ENCODE measurements at places on chromosomes 3 and 15.
A peak's percentile ranks its signal among the peaks of the same experiment; 100 is the strongest.

- no peak for DNase-seq
These were observed 29.2 kb downstream of the ILDR1 start for GRCh38 chr3:121992601-121993560.

- no peak for DNase-seq
These were observed 482.6 kb downstream of the PLOD2 start for GRCh38 chr3:145678401-145678800.

- DNase-seq = peak; percentile 43
These were observed 9.8 kb downstream of the RAB27A start for GRCh38 chr15:55279746-55280351.

- DNase-seq = no peak
These were observed 8.3 kb upstream of the TM4SF4 start for GRCh38 chr3:149466192-149466591.

DNA sequence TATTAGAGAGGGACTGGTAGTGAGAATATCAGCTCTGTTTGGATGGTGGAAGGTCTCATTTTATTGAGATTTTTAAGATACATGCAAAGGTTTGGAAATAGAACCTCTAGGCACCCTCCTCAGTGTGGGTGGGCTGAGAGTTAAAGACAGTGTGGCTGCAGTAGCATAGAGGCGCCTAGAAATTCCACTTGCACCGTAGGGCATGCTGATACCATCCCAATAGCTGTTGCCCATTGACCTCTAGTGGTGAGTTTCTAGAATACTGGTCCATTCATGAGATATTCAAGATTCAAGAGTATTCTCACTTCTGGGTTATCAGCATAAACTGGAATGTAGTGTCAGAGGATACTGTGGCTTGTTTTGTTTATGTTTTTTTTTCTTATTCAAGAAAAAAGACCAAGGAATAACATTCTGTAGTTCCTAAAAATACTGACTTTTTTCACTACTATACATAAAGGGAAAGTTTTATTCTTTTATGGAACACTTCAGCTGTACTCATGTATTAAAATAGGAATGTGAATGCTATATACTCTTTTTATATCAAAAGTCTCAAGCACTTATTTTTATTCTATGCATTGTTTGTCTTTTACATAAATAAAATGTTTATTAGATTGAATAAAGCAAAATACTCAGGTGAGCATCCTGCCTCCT is 87.2 kb downstream of the TGFBR2 start:
- DNase-seq = peak; percentile 37

- no peak for DNase-seq
These were observed 4.5 kb downstream of the RAB7A start for GRCh38 chr3:128730471-128730870.

DNA sequence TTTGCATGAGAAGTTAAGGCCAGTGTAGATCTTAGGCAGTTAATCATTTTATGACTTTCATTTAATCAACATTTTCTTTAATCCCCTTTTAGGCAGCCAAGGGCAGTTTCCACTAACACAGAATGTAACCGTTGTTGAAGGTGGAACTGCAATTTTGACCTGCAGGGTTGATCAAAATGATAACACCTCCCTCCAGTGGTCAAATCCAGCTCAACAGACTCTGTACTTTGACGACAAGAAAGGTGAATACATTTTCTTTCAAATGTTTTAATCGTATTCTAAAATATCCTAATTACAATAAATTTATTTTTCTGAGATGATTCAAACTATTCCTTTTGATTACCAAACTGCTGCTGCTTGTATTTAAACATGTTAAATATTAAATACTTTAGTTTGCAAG is 843.2 kb downstream of the CADM2 start:
- DNase-seq = no peak

DNA sequence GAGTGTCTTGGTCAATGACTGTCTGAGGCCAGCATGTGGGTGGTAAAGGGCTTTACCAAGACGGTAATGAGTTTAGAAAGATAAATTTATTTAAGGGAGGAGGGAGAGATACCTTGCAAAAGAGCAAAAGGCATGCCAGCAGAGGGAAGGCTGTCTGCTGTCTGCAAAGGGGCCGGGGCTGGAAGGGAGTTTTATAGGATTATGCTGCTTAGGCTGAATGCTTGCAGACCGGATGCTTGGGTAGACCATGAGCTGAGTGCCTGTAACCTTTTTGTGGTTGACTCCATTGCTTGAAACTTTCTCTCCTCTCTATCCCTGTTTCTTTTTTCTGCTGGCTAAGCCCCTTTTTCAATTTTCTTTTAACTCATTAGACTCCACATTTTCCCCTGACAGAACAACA is 1543.0 kb downstream of the OTOL1 start:
- DNase-seq = no peak

GRCh38 chr3:18499301-18499700 is 74.2 kb upstream of the SATB1 start:
- DNase-seq = no peak

DNA sequence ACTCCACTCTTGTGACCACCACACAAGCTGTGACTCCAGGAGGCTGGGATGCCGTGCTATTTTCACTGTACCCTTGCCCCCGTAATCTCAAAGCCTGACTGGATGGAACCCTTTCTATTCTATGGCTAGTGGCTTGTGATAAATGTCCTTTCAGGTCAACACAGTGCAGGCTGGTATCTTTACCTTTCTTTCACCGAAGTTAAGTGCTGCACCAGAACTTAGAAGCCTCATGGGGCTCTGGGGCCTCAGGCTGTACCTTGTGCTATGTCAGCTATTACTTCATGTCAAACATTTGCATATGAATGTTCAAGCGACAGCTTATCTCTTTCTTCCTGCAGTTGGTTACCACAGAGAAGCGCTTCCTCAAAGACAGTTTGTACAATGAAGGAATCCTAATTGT is 66.8 kb downstream of the RPL39L start:
- no peak for DNase-seq

DNA sequence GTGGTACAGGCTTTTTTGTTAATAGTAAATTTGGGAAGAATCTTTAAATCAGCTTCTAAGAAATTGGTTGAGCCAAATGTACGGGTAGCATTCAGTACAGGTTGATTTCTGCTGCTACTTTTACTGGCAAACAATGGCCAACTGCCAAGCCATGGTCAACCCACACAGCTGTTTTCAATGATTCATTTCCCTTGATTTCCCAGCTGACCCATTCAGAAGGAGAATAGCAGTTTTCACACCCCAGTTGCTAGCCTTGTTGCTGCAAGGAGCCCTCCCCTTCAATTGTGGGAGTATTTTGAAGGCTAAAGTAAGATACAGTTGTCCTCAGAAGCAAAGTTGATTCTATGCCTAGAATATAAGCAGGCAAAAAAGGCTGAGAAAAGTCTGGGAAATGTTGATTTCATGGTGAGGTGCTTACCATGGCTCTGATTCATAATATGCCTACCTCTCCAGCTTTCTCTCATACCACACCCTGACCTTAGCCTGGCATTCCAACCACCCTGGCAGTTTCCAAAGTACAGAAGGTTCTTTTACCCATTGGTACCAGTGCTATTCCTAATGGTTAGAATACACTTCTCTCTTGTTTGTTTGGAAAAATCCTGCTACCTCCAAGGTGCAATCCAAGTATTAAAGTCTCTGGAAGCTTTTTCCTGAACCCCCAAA is 320.3 kb upstream of the TGFBR2 start:
- no peak for DNase-seq

DNA sequence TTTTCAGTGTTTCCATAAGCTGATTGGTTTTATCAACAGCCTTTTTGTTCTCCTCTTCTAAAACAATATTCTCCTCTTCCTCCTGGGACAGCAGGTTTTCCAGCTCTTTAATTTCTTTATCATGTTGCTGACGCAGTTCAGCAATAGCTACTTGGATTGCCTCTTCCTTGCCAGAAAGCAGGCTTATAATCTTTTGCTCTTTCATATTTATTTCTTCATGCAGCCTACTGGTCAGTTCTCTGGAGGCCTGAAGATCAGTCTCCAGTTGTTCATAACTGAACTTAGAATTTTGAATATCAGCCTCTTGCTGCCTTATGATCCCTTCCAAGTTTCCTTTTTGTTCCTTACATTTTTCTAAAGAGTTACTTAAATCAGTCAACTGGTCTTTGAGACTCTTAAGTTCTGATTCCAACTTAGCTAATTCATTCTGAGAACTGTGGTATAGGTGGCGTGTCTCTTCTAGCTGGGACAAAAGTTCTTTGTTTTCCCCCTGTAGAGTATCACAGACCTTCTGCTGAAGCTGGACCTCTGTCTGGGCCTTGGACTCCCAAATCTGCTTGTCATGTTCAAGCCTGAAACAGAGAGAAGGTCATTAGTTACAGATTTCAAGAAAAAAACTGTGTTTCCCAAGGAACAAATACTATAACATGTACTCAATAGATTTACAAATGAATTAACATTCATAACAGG is 31.5 kb upstream of the HCLS1 start:
- no peak for DNase-seq

DNA sequence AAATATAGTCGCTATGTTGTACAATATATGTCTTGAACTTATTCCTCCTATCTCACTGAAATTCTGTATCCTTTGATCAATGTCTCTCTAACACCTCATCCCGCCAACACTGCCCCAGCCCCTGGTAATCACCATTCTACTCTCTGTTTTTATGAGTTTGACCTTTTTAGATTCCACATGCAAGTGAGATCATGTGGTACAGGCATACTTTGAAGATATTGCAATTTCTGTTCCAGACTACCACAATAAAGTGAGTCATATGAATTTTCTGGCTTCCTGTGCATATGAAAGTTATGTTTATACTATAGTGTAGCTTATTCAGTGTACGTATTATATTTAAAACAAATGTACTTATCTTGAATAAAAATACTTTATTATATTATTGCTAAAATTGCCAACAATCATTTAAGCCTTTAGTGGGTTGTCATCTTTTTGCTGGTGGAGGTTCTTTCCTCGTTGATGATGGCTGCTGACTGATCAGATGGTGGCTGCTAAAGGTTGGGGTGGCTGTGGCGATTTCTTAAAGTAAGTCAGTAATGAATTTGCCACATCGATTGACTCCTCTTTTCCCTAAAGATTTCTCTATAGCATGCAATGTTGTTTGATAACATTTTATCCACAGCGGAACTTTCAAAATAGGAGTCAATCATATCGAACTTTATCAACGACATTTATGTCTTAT is 257.2 kb downstream of the NFKBIZ start:
- DNase-seq = no peak

DNA sequence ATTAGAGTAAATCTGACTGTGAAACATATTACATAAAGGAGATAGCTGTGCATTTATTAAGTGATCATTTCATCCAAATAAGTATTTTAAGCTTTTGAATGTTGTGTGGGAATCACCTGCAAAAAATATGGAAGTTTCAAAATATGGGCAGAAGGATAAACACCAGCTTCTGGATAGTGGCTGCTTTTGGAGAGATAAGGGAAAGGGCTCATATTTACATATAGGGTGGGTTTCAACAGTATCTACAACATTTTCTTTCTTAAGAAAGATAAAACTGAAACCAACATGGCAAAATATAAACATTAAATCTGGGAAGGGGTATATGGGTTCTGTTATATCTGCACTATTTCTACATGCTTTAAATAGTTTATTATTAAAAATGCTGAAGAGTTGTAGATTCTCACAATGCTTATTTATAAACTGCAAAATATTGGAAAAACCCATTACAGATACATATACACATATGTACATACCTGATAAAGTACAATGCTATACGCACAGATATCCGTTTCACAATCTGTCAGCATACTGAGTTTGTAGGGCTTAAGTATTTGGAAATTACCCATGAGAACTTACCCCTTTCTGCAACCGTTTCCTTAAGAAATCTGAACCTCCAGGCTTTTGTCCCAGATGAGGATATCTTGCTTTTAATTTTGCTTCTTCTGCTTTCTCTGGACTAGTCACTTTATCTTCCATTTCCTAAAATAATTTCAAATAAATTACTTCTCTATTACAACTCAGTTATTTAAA is 12.1 kb downstream of the ARPP19 start:
- no peak for DNase-seq

GRCh38 chr3:157794771-157795170 is 291.6 kb upstream of the VEPH1 start:
- DNase-seq = no peak

GRCh38 chr3:181860235-181860634 is 148.5 kb downstream of the SOX2 start:
- DNase-seq = no peak

- DNase-seq = no peak
These were observed 9.6 kb downstream of the NMD3 start for GRCh38 chr3:161230621-161231171.

DNA sequence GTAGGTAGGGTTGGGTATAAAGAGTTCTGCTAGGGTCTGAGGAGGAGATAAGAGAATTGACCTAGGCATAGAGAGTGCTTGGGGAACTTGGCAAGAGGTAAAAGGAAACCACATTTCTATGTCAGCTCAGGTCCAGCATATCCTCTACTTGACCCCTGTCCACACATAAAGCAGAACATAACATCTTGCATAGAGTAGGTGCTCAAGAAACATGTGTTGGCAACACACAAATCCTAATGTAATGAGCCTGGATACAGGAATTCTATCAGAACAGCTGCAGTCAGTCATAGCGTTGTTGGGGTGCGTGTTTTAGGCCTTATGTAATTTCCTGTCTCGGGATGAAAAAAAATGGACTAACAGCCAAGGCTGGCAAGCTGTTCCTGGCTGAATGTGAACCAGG is 35.0 kb upstream of the PLCL2 start:
- DNase-seq = no peak

GRCh38 chr3:117735481-117736101 is 1026.0 kb downstream of the TUSC7 start:
- no peak for DNase-seq

DNA sequence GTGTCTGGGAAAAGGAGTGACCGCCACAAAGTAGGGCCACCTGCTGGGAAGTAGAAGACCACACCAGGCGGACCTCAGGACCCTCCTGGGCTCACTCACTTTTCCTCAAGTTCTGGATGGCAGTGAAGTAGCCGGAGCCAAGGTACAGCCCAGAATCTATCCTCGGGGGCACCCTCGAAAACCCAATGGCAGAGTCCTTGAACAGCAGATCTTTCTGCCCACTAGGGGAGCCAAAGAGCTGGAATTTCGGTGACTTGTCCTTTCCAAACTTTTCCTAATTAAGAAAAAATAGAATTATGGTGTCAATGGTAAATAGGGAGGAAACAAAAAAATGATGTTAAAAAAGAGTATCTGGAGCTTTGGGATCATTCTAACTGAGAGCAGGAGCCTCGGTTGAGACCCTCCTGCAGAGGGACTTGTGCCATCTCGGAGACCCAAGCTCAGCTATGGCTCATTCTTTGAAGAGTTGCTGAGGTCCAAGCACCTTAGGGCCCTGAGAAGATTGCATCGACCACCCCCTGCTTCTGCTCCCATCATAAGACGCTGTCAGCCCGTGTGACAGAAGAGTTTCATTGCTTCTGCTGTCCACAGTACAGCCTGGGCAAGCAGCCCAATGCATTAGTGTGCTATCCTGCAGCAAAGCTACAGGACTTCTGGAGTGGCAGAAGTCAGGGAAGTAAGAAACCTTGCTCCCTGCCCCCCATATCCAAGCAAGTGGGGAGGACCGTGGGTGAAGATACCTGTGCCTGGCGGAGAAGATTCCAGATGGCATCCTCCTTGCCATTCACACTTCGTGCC is 14.8 kb downstream of the LTF start:
- DNase-seq = no peak

Measured in effector memory CD8-positive, alpha-beta T cell (primary cell).